ENCODE measurements at places on chromosomes 7 and 10.

GRCh38 chr10:11782793-11783557 lies 40.2 kb upstream of the PROSER2 start:
- DNase-seq = no peak

- DNase-seq = no peak
These were observed 517.8 kb upstream of the CELF2 start for GRCh38 chr10:10499839-10500238.

DNA sequence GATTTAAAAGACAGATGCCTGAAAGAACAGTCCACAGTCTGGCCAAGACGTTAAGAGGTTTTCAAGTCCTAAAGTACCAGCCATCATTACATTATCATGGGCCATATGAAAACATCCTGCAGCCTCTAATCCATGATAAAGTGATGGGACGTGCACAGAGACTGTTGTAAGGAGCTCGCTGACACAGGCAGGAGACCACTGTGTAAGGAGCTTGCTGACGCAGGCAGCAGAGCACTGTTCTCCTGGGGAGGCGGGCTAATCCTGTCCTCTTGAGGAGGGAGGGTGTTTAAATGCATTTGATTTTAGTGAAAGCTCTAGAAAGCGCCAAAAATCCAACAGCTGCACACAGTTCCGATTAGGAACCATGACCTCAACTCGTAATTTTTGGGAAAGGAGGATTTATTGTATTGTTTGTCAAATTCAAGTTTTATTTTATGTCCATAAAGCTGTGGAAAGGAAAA lies 16.9 kb downstream of the SVIL start:
- DNase-seq = peak; percentile 71

- no peak for DNase-seq
These were observed 40.5 kb downstream of the C1QL3 start for GRCh38 chr10:16481052-16481728.

DNA sequence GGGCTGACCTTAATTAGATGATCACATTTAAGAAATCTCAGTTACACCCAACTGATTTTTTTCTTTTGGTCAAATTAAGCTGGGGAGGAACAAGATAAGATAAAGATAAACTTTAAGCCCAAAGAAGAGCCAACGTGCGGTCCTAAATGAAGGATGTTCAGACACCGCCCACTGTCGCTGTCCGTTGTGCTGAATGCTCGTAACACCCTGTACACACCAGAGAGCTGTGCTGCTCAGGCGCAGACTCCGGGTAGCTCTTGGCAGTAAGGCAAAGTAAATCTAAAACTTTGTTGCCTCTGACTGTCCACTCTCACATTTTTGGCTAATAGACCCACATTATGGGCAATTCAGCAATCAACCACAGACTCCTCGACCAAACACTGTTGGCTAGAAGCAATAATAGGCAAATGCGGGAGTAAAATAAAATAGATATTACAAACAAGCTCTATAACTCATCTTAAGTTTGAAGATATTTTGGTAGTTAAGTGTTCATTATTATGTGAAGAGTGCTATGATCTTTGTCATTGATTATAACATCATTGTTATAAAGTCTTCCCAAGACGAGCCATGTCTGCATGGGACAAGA lies 57.1 kb downstream of the PLPP4 start:
- peak; percentile 40 for DNase-seq

Data from left hindlimb (tissue), 1 donor.